CD4-positive, alpha-beta T cell treated with Interleukin-2 at 100 ng/mL for 4 hours (primary cell): ENCODE measurements at places on chromosomes 7 and 10.

DNA sequence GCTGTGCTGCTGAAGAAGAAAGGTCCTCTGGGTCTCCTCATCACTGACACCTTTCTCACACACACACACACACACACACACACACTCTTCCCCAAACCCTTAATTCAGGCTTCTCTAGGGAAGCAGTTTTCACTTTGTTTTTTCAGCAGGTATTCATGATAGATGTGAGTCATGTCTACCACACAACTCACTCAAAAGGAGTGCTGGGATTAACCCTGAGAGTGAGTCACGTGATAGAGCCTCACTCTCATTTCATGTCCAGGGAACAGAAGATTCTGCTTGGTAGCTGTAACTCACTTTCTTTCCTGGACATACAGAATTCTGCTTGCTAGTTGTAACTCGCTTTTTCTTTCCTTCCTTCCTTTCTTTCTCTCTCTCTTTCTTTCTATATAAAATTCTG is 45.4 kb downstream of the VIM start:
- DNase-seq = no peak

DNA sequence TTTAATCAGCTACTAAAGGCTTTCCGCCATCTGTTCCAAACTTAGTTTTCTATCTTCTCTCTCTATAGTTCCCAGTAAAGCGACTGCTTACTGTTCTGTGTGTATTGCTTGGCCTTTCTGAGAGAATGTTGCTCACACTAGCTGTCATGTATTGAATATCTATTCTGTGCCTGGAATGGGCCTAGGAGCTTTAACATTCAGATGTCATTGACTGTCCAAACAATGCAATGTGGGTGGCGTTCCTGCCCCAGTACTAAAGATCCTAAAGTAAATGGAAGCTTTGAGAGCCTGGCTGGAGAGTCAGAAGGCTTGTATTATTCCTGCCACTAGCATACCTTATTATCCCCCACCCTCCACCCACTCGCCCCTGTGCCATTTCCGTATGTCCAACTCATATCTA is 163.5 kb downstream of the SDHAF3 start:
- no peak for DNase-seq

DNA sequence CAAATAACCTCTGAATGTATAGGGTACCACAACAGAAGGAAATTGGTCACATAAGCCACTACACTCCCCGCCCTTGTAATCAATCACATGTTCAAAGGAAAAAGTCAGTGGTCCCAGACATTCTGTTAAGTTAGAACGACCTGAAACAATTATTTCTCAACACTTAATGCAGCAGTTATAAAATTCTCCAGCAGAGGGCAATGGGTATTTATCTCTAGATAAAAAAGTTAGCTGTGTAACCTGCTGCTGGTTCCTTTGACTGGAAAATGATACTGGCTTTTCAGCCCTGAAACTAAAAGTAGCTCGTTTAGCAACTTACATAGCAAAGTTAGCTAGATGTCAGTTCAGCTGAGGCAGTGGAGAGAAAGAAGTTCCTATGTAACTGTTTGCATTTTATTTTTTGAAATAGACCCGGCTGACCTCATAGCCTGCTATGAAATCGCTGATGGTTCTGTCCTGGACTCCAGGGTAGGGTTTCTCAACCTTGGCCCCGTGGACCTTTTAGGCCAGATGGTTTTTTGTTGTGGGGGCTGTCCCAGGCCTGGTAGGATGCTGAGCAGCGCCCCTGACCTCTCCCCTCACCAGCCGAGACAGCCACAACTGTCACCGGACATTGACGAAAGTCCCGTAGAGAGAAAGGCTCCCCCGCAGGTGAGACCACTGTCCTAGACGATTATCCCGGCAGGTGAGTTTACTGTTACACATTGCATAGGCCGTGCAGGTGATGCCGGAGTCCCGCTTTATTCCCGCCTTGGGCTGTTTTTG is 40.2 kb upstream of the PROSER2 start:
- peak; percentile 42 for DNase-seq

DNA sequence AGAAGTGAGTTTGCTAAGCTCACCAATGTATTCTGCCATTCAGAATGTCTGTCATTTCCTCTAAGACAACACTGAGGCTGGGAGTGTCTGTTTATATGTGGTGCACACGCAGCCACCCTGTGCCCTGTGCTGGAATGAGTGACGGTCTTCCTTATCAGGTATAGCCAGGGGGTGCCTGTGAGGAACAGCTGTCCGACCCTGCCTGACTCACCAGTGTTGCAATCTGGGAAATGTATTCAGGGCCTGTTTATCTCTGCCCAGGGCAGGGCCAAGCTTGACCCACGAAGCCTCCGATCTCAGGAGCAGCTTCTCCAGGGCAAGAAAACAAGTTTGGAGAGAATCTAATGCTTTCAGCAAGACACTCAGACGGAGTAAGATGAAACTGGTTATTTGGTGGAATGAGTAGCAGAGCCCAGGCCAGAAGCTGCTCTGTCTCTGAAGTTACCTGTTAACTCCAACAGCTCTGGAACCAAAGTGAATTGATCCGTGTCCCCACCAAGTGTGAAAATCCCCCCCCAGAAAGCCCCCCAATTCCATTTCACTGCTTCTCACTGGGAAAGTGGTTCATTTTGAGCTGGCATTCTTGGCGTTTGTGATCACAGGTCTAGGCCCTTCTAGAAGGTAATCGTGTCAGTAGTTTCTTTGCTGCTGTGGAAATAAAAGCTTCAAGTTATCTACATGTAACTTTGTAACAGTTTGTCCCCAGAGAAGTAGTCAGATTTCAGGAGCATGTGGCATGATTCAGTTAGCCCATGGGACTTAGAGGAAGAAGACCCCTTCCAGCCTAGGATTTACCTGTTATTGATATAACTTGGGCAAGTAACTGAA is 6.1 kb upstream of the UBE2H start:
- DNase-seq = no peak

DNA sequence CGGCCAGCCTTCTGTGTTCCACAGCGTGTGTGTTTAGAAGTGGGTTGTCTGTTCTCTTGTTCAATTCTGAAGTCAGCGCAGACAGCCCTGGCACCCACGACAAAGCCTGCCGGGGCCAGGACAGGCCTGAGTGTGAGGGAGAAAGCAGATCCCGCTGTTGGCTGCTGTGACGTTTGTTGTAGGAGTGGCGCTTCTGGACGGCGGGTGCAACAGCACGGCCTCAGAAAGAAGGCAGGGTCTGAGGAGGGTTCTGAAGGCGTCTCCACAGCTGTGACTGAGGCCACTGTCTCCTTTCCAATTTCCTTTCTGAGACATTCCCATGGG is 76.2 kb downstream of the VIPR2 start:
- DNase-seq = no peak

- DNase-seq = peak; percentile 19
Measured at GRCh38 chr7:48049850-48050249, 14.5 kb downstream of the C7orf57 start.

DNA sequence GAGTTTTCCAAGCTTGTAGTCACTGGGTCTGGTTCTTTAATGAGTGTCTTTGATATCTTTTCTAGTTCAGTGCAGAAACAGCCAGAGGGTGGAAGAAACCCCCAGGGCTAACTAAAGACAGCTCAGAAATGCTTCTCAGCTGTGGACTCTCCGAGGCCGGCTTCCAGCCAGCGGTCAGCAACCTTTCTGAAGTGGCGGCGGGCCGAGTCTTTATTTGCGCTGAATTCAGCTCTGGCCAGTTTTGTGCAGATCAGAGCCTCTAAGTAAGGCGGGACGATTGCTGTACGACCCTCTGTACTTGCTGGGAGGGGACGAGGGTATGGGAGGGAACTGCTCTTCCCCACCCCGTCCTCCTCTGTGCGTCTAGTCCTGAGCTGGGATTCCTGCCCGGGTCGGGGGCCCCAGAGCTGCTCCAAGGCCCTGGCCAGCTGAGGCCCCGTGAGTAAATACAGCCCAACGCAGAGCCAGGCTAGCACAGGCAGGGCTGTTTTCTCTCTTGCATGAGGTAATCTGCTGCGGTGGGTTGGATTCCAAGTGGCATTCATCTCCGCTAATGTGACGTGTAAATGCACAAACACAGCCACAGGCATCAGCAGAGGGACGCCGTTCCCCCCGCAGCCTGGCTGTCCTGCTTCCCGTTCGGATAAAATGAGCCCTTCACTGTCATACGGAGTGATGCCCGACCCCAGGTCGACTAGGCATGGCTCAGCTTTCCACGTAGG is 159.8 kb downstream of the PIP4K2A start:
- no peak for DNase-seq

DNA sequence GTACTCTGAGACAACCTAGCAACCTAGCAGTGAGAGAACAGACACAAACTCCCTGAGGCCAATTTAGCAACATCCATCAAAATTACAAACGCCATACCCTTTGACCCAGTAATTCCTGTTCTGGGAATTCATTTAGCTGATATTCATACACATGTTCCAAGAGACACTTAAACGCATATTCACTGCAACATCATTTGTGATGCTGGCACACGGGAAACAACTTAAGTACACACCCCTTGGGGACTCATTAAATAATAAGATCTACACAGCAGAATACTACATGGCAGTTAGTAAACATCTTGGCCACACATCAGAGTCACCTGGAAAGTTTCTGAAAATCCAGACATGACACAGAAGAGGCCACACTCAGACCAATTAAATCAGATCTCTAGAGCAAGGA is 17.6 kb downstream of the NUDCD3 start:
- DNase-seq = no peak
